ENCODE measurements at places on chromosomes 7 and 10.

DNA sequence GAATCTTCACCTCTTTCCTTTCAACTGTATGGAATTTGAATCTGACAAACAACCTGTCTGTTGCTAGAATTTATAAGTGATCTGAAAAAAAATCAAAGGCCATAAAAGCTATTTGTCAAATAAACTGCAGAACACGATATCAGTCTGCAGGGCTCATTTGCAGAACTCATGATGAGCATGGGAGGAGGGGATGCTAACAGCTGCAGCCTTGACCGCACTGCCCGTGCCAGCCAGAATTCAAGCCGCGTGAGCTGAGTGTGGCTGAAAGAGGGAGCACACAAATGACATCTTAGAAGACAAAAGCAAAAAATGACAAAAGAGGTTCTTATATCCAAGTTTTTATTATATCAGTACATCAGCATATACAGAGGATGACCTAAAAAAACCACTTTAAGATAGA, 15.7 kb downstream of the LRRTM3 start:
- DNase-seq, result no peak

DNA sequence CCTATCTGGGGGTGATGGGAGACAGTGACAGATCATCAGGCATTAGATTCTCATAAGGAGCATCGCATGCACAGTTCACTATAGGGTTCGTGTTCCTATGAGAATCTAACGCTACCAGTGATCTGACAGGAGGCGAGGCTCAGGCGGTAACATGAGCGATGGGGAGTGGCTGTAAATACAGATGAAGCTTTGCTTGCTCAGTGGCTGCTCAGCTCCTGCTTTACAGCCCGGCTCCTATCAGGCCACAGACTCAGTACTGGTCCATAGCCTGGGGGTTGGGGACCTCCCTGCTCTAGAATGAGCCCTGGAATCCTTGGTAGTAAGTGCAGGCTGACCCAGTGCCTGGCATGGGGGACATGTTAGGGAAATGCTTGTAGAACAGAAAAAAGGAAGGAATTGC, 426.0 kb downstream of the TYW1 start:
- no peak for DNase-seq

GRCh38 chr10:47224546-47225218, 75.3 kb upstream of the GDF10 start:
- no peak for DNase-seq

GRCh38 chr7:148665221-148665620, 33.5 kb upstream of the CUL1 start:
- DNase-seq, result no peak

GRCh38 chr7:76126632-76127031, 75.1 kb upstream of the SRRM3 start:
- DNase-seq, result no peak

GRCh38 chr7:116806046-116806944, 56.1 kb upstream of the CAPZA2 start:
- no peak for DNase-seq
